ENCODE measurements at places on chromosomes 1 and 21.

DNA sequence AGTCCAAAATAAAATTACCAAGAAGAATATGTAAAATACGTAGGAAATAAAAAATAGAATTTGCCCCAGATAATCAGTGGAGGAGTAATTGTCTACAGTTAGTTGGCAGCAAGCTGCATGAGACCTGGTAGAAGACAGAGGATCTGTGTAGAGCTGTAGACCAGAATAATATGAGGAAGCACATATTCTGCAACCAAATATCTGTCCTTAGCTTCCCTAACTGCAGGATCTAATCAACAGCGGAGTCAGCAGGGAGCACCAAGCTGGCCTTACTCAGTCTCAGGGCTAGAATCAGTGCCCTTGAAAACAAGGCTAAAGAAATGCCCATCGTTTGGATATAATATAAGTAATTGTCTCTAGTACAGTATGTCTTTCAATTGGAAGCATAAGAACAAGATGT lies 6.1 kb upstream of the GCSAML start:
- no peak for DNase-seq

GRCh38 chr1:172653015-172653709 lies 5.7 kb upstream of the FASLG start:
- DNase-seq = no peak

DNA sequence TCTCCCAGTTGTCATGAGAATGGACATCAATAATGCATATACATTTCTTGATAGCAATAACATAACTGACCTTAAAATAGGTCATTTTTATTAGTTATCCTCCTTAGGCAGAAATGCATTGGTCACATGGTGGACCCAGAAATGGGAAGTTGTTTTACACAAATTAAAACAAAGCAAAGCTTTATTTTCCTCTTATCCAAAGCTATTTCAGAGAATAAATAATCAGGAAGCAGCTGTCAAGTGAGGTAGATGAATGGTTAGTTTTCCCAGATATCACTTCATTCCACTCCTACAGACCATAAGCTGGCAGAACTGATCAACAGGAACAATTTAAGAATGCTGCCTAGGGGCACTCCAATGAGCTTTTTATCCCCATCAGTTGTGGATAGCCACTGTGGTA lies 16.0 kb upstream of the OLIG1 start:
- DNase-seq = no peak

GRCh38 chr1:87204921-87205320 lies 123.8 kb upstream of the LMO4 start:
- no peak for DNase-seq

DNA sequence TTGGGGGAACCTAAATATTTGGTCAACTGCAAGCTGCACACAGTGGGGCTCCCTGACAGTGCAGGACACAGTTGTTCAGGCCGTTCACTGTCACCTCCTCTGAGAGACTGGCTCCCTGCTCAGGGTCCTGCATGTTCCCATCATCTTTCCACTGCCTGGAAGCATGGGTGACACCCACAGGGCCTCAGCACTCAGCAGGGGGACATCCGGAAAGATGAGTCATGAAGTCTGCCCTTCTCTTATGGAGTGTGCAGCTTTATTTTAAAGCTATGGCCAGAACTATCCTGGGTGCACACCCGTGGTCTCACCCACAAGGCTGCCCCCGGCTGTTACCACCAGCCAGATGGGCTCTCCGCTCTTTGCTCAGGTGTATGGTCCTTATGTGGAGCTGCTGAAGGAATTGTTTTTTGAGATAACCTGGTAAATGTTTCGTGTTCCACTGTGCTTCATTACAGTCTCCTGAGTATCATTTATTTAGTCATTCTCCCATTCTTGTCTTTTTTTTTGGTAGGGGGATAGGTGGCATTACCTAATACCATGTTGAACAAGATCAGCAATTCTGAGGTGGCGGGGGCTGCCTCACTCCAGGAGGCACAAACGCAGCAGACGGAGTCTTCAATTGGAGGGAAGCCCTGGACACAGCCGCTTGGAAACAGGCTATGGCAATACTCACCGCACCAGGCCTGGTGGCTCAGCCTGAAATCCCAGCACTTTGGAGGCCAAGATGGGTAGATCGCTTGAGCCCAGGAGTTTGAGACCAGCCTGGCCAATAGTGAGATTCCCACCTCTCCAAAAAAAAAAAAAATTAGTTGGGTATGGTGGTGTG lies 14.3 kb downstream of the TRIM11 start:
- DNase-seq = no peak

Measured in NK-92 treated with Interleukin-12 subunit alpha and Interleukin-12 subunit beta, amount 100 ng/mL, for 24 hours (cell line).